ENCODE measurements at places on chromosomes 2 and 18. TPM values are rescaled to one million over a fixed set of nuclear protein-coding genes. Genes with fewer than 3 reads are reported as not detected.

The EMILIN1 gene
- 5.1 TPM for total RNA-seq

The PDE11A gene
- 0.62 TPM for total RNA-seq

The KCNG2 gene
- total RNA-seq, result 0.99 TPM

The GNAL gene
- total RNA-seq, result 26.8 TPM

The CCDC102B gene
- total RNA-seq, result 14.1 TPM

The RTTN gene
- 44.4 TPM for total RNA-seq

The IL36B gene
- total RNA-seq, result not detected

The BOLL gene
- not detected for total RNA-seq

The WDR43 gene
- 55.8 TPM for total RNA-seq

The PLGLB2 gene
- 2.3 TPM for total RNA-seq

The NRP2 gene
- total RNA-seq, result 32.0 TPM

The CYP1B1 gene
- 0.39 TPM for total RNA-seq

The CRYGC gene
- not detected for total RNA-seq

The C1QL2 gene
- not detected for total RNA-seq

The TACR1 gene
- not detected for total RNA-seq

The CD207 gene
- not detected for total RNA-seq

The PDE1A gene
- total RNA-seq, result 0.06 TPM

The ZNF396 gene
- total RNA-seq, result 2.2 TPM

The WDCP gene
- 21.6 TPM for total RNA-seq

The CD302 gene
- 1.1 TPM for total RNA-seq

The EFR3B gene
- total RNA-seq, result 21.2 TPM

The GPR75 gene
- total RNA-seq, result 1.1 TPM

The RGPD6 gene
- 54.8 TPM for total RNA-seq

The AMER3 gene
- not detected for total RNA-seq

The C1GALT1C1L gene
- total RNA-seq, result 0.12 TPM

The WDPCP gene
- 10.9 TPM for total RNA-seq

The KCNF1 gene
- total RNA-seq, result 0.15 TPM

The G6PC2 gene
- total RNA-seq, result not detected

The MYOM1 gene
- total RNA-seq, result 0.45 TPM

The CD8B gene
- not detected for total RNA-seq

The TUBA3E gene
- total RNA-seq, result not detected

The ALPI gene
- total RNA-seq, result not detected

The SLC25A52 gene
- not detected for total RNA-seq

The TUBA3D gene
- total RNA-seq, result not detected

The LIMS4 gene
- not detected for total RNA-seq

The APOB gene
- total RNA-seq, result 0.34 TPM

The SIGLEC15 gene
- not detected for total RNA-seq

The GCG gene
- total RNA-seq, result not detected

The GRHL1 gene
- 4.7 TPM for total RNA-seq

The CRYGD gene
- not detected for total RNA-seq

The DOK6 gene
- total RNA-seq, result 0.43 TPM

The TIMM21 gene
- total RNA-seq, result 28.4 TPM

The GPR155 gene
- total RNA-seq, result 0.37 TPM

The EFHD1 gene
- 5.9 TPM for total RNA-seq

The RBM43 gene
- total RNA-seq, result 1.1 TPM

The CXCR4 gene
- 32.6 TPM for total RNA-seq

The MEIS1 gene
- total RNA-seq, result 10.7 TPM

The AMMECR1L gene
- 21.0 TPM for total RNA-seq

The RAPGEF4 gene
- total RNA-seq, result 1.8 TPM

The ARPC2 gene
- total RNA-seq, result 151 TPM

The NAT8 gene
- not detected for total RNA-seq

The C18orf54 gene
- 21.5 TPM for total RNA-seq

The BUB1 gene
- 266 TPM for total RNA-seq

The ESPNL gene
- 0.59 TPM for total RNA-seq

The CYP26B1 gene
- 1.2 TPM for total RNA-seq

The GPR35 gene
- 0.74 TPM for total RNA-seq

The STEAP3 gene
- 1.2 TPM for total RNA-seq

All from neural progenitor cell (in vitro differentiated cells).